NCI-H1417 (cell line): ENCODE measurements at places on chromosomes 2 and 18.

DNA sequence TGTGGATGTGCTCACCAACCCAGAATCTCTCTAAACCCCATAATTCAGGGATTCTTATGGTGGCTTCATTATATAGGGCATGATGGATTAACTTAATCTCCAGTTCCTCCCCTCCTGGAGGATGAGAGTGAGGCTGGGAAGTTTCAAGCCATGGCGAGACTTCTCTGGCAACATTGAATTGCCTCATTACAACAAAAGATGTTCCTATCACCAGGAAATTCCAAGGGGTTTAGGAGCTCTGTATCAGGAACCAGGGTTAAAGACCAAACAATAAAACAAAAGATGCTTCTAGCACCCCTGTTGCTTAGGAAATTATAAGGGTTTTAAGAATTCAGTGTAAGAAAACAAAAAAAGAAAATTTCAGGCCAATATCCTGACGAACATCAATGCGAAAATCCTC is 100.1 kb downstream of the NAB1 start:
- DNase-seq: no peak

DNA sequence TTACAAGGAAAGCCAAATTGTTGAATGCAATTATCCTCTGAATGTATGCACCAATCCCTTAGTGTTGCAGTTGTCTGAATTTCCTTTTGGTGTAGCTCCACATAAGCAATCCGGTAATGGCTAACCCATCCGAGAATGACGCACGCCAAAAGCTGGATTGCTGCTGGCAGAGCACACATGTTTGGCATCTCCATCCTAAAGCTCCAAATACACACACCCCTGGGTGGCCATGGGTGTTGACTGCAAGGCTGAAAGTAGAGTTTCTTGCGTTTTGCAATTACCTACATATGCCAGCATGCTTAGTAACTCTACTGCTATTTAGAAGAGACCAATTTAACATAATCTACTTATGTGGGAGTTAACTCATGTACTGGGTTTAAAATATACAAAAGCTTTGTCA is 53.1 kb downstream of the KCTD1 start:
- DNase-seq: no peak

DNA sequence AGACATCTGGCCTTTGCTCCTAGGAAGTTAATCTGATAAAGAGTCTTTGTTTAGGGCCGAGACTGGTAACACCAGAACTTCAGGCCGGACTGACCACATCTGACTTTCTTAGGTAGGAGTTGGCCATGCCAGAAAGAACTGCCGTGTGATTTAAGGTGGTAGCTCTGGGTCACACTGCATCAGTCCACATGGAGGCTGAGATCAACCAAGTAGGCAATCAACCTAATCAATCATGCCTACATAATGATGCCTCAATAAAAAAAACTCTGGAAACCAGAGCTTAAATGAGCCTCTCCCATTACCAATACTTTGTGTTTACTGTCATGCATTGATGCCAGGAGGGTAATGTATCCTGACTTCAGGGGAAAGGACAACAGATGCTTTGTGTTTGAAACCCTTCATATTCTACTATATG is 44.1 kb upstream of the ORC2 start:
- DNase-seq: no peak

- peak; percentile 87 for DNase-seq
Measured at GRCh38 chr2:219352448-219353023, 20.0 kb upstream of the RESP18 start.

DNA sequence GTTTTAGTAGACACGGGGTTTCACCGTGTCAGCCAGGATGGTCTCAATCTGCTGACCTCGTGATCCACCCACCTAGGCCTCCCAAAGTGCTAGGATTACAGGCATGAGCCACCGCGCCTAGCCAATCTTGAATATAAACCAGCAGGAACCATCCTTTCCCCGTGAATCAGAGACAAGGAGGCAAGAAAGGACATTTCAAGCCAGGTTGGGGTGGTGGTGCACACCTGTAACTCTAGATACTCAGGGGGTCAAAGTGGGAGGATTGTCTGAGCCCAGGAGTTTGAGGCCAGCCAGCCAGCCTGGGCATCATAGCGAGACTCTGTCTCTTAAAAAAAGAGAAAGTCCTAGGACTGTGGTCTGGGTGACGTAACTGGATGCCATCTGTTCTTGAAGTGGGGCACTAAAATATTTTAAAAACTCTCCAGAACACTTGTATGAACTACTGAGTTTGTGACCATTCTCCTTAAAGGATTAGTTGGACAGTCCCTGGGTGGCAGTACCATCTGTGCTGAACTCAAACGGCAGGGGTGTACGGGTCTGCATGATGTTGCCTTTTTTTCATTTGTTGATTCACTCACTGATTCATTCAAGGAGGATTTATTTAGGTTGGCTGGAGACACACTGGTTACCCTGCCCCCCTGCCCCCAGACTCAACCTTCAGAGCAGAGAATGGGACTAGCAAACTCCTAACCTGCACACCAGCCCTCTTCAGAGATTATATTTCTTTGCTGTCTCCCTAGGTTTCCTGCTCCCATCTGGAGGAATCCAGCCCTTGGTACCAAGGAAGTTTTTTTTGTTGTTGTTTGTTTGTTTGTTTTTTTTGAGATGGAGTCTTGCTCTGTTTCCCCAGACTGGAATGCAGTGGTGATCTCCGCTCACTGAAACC is 2.9 kb upstream of the TLX2 start:
- DNase-seq: no peak
